Cortex of kidney (tissue), 1 donor: ENCODE measurements at places on chromosomes 7 and 10.

DNA sequence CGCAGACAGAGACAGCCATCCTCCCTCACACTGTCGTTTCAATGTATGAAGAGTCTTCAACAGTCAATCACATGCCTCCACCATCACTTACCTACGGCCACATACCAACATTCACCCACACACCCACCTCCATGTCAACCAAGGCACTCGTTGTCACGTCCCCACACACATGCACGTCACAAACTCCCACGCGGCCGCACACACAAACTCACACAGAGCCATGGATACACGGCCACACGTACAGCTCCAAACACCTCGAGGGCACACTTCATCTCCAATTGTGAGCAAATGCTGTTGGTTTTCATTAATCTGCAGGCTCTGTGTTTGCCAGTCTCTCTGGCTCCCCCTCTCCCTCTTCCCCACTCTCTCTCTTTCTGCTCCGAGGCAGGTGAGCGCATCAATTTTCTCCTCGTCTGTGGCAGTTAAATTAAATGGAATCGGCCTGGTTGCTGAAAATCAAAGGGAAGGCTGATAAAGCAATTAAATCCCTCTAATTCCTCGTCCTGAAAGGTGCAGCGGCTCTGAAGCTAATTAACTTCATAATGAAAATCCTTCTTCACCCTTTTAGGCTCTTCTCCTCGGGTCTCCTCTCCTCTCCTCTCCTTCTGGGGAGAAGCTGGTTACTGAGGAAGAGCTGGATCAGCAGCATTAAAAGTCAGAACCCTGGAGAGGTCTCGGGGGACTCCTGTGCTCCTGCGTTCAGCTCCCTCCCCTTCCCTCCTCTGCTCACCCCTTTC, 53.8 kb upstream of the SLF2 start:
- DNase-seq = no peak

- no peak for DNase-seq
Observed at GRCh38 chr10:110118891-110119621, 88.3 kb upstream of the MXI1 start.

- no peak for DNase-seq
Observed at GRCh38 chr10:70820976-70821750, 5.4 kb downstream of the SGPL1 start.

- no peak for DNase-seq
Observed at GRCh38 chr7:87709258-87709657, 81.1 kb downstream of the RUNDC3B start.

- DNase-seq = no peak
Observed at GRCh38 chr10:25105743-25106260, 69.0 kb upstream of the GPR158 start.

DNA sequence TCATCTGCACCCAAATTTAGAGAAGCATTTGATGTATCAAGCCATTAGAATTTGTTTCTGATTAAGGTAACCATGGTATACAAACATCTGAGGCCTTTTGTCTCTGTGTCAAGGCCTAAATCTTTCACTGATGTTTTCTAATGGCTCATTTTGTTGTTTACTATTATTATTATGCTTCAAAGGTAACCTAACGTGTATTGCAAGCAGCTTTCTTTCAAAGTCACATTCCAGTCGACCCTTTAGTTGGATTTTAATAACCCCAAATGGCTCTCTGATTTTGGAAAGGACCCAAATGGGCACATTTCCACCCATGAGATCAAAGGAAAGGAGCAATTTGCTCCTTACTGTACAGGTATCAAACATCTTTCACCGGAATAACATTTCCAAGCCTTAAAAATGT, 46.7 kb upstream of the WNT16 start:
- no peak for DNase-seq

DNA sequence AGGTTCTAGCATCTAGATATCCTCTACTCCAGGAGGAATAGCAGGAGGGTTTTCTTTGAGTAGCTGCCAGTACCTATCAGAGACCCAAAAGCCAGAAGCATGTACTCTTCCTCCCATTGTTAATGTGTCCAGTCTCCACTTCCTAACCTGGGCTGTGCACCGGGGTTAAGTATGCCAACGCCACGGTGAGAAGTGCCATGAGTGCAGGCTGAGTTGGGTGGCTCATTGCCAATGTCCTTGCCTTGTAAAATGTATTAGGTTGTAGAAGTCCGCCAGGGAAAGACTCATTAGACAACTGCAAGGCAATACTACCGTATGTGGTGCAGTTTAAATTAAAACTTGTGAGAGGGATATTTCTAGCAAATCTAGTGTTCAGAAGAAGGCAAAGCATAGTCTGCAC, 55.0 kb upstream of the PRR15 start:
- DNase-seq = no peak

DNA sequence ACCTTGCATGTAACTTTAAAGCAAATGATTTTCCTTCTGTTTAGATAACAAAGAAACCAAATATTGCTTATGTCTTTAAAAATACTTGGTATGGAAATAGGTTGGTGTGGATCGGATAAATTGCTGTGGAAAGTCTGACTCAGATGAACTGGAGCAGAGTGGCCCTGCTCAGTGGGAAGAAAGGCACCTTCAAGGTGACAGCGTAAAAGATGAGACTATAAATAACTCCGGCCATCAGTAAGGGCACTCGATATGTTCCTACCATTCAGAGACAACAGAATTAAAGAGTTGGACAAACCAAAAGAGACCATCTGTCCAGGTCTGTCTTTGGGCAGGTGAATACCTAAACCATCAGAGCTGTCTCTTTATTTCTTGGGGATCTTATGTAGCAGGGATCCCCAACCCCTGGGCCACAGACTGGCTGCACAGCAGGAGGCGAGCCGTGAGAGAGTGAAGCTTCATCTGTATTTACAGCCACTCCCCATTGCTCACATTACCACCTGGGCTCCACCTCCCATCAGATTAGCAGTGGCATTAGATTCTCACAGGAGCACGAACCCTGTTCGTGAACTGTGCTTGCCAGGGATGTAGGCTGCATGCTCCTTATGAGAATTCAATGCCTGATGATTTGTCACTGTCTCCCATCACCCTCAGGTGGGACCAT, 357.1 kb downstream of the PRPF18 start:
- no peak for DNase-seq
